ENCODE measurements at places on chromosomes 7 and 10.

DNA sequence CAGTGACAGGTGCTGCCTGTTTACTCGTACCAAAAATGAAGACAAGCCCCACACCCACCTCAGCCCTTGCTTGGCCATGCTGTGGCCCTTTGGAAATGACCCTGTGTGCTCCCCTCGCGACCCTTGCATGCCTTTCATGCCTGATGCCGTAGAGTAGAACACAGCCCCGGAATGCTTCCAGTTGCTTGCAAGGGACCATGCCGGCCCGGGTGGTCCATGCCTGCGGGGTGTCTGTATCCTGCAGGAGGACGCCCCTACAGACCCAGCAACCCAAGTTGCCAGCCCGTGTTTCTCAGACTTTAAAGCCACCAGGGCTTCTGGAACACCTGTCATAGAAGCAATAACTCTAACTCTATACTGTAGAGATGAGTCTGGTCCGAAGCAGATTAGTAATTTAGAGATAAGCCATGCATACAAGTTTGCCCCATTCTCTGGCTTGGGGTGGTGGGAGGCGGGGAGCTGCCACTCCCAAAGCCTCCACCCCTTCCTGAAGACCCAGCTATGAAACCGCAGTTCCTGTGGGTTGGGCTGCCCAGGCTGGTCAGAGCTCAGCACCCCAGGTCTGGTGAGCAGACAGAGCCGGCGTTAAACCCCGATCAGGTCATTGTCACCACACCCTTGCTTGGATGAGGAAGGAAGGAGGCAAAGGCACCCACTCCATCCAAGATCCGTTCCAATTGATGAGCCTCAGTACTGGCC is 143.5 kb downstream of the ADCY1 start:
- no peak for DNase-seq

- no peak for DNase-seq
These were observed 304.0 kb downstream of the ZEB1 start for GRCh38 chr10:31622978-31623377.

GRCh38 chr10:103416436-103417147 is 20.2 kb downstream of the PDCD11 start:
- peak; percentile 2 for DNase-seq

- DNase-seq = no peak
These were observed 95.3 kb downstream of the SEM1 start for GRCh38 chr7:96614154-96614867.

- no peak for DNase-seq
These were observed 84.6 kb downstream of the XPNPEP1 start for GRCh38 chr10:109838592-109839244.

DNA sequence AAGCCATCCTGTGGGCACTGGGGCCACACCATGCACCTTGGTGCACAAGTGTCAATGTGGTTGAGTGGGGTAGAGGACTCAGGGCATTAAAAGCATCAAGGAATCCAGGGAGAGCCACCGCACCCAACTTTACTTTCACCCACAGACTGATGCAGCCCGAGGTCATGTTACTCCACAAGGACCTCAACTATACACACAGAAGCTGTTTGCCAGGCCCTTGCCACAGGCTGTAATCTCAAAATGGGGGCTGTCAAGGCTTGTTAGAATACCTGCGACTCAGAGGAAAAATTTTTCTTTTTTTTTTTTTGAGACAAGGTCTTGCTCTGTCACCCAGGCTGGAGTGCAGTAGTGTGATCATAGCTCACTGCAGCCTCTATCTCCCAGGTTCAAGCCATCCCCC is 26.5 kb upstream of the KCTD7 start:
- DNase-seq = no peak

DNA sequence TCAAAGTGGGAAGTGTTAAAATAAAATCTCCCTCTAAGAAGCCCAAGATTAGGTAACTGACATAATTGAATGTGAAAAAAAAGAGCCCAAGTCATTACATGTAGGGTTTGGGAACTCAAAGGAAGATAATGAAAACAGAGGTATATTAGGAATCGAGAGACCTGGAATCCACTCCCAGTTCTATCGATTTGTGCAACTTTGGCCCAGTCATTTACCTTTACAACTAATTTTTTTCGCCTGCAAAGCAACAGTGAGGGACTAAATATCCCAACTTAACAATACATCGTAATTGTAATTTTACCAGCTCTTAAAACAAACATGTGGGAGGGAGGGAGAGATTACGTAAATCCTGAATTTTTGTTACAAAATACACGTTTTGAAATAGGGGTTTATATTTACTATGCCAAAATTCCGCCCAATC is 1.4 kb downstream of the MINDY3 start:
- no peak for DNase-seq

- DNase-seq = no peak
These were observed 409.4 kb downstream of the GRM8 start for GRCh38 chr7:126843336-126843735.

- DNase-seq = no peak
These were observed 7.9 kb upstream of the TSPAN15 start for GRCh38 chr10:69443354-69443753.

DNA sequence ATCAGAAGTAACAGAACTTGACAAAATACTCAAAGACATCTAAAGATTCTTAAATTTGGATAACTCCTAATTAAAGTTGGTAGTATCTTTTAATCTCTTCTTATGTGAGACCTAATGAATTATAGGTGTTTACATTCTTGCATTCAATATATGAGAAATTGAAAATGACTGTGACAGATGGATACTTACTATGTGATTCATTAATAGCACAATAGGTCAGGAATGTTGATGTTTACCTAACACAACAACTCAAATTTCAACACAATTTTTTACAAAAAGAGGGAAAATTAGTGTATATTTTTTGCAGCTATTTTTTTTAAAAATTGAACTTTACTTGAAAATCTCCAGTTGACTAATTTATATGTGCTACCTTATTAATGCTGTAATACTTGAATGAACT is 31.7 kb upstream of the MCU start:
- DNase-seq = no peak

DNA sequence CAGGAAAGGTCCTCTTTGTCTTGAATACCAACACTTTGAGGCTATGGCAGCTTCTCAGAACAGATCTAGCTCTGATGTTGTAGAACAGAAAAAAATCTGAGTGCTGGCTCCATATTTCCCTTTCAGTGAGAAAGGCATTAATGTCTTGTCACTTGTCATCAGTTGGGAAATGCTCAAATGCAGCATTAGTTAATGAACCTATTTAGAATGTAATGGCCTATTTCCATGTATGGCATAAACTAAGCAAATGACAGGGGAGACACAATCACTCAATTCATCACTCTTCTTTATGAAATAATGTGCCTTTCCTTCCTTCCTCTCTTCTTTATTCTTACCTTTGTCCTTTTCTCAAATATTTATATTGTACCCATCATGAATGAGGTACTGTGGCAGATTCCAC is 5.0 kb upstream of the STAMBPL1 start:
- no peak for DNase-seq

DNA sequence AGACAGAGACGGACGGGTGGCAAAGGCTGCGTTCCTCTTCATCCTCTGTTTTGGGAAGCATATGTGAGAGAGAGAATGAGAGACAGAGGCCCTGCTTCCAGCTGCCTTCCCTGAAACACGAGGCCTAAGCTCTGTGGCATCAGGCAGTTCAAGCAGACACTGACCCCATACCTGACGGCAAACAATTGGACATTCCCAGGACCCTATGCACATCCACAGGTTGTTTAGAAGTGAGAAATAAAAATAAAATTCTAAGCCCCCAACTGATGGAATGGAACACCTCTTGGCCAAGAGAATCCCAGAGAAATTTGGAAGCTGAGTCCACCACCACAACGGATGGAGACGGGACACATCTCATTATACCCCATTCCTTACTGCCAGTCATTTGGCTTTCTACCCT is 105.3 kb downstream of the CPXM2 start:
- no peak for DNase-seq

GRCh38 chr7:144048648-144049047 is at the start of gene OR2A5:
Gene OR2A5, plus strand, starts transcription at chr7:144048948. Its CDS starts 1,454 bp downstream, at chr7:144050402.
- DNase-seq = no peak

DNA sequence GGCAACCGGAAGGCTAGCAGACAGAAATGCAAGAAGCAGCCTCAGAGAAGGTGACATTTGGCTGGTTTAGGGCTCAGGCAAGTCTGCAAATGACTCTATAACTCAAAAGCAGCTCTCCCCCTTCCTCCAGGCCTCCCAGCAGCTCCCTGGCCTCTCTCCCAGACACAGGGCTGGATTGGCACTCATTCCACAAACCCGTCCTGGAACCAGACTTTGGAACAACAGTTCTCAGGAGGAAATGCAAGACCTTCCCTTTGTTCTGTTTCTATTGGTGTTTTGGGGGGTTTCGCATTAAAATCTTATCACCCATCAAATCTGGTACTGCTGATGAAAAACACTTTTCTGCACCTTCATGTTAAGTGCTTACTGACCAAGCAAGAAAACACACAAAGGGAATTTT is 40.3 kb upstream of the EFCAB10 start:
- DNase-seq = no peak

DNA sequence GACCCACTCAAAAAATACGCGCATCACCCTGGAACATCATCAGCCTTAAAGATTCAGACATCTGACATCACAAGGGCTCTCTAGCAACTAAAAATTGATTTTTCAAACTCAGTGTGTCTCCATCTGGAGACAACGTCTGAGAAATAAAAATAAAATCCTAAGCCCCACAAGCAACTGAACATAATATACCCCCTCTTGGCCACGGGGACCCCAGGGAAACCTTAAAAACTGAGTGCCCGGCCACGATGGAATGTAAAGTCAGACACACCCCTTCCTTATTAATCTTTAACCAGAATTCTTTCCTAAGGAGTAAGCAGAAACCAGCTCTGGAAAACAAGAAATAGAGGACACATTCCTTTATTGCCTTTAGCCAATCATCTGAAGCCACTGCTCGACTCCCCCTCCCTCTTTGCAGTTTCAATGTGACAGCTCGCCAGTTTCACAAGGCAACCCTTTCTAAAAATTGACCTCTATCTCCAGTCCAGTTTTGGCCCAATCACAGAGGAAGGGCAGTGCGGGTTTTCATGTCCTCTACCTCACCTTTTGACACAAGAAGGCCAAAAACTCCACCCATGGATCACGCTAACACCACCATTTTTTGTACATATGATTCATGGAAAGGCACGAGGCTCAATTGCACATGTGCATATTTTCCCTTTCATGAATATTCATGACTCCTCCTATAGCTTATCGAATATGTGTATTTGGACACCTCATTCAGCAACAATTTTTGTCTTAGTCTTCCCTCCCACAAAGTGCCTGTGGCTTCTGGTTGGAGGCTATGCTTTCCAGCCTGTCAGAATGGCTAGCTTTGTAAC is 24.2 kb downstream of the IFIT3 start:
- DNase-seq = no peak

- DNase-seq = no peak
These were observed 91.5 kb downstream of the LYZL2 start for GRCh38 chr10:30538086-30538485.

DNA sequence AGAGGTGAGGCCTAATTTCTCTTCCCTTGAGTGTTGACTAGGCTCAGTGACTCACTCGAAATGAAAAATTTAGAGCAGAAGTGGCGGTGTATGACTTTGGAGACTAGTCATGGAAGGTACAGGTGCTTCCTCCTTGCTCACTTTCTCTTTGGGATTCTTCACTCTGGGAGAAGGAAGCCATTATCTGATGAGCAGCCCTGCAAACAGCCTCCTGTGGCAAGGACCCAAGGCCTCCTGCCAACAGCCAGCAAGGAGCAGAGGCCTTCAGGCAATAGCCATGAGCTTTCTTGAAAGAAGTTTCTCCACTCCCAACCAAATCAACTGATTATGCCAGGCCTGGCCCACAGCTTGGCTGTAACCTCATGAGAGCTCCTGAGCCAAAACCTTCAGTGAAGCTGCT is 369.6 kb upstream of the VWC2 start:
- DNase-seq = no peak

GRCh38 chr10:74238031-74238431 is 87.0 kb downstream of the ADK start:
- DNase-seq = no peak

- DNase-seq = no peak
These were observed 6.0 kb downstream of the PDGFA start for GRCh38 chr7:513521-514166.

DNA sequence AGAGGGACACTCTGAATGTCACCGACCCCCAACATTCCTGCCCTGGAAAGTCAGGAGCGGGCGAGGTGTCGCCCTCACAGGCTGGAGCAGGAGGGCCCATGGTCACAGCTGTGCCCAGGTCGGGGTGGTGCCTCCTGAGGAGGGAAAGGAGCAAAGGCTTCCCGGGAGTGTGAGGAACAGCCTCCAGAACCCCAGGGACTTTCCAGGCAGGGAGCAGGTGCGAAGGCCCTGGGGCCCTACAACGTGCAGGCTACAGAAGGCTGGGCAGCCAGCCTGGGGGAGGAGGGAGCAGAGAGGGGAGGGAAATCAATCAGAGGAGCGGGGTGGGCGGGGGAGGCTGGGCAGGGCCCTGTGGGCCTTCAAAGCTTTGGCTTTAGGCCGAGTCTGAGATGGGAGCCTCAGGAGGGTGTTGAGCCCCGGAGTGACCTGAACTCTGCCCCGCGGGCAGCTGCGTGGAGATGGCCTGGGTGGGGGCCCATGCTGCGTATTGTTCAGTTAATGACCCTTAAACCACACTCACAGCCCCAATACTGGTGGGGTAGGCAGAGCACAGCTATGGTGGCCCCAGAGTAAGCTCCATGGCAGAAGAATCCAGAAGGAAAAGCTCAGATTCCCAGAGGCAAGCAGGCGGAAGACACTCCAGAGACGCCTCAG is 44.2 kb upstream of the PPP2R2D start:
- no peak for DNase-seq

GRCh38 chr7:54841772-54842697 is 83.0 kb upstream of the SEC61G start:
- no peak for DNase-seq

DNA sequence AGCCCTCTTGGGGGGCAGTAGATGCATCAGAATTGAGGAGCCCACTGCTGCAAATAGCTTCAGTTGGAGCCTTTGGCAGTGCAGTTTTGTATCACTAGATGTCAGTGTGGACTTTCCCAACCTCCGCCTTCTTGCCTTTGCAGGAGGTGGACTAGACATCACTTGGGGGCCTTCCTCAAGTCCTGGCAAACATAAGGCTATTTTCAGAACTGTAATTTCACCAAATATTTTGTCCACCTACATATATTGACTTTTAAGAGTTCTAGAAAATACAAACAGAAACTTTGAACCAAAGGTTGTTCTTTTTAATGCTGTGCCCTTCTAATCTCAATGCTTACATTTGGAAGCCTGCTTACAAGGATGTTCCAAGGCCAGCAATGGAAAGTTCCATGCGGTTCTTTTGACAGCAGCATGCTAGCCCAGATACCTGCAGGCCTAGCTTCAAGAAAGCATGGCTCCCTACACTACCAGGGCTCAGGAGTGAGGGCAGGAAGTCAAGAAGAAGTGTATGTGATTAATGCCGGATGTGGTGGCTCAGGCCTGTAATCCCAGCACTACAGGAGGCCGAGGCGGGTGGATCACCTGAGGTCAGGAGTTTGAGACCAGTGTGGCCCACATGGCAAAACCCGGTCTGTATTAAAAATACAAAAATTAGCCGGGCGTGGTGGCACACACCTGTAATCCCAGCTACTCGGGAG is 8.0 kb upstream of the ZNRF2 start:
- DNase-seq = no peak

- DNase-seq = no peak
These were observed 9.9 kb upstream of the GSAP start for GRCh38 chr7:77426052-77426404.

- no peak for DNase-seq
These were observed 35.2 kb upstream of the RET start for GRCh38 chr10:43041422-43042342.

Measured in DMS79 (cell line).